Stimulated activated CD8-positive, alpha-beta memory T cell treated with anti-CD3 and anti-CD28 coated beads, Interleukin-15, amount 100 ng/mL, for 24 hours (primary cell): ENCODE measurements at places on chromosomes 5 and 9.

- DNase-seq: no peak
These were observed 52.3 kb downstream of the WDR36 start for GRCh38 chr5:111144352-111144930.

DNA sequence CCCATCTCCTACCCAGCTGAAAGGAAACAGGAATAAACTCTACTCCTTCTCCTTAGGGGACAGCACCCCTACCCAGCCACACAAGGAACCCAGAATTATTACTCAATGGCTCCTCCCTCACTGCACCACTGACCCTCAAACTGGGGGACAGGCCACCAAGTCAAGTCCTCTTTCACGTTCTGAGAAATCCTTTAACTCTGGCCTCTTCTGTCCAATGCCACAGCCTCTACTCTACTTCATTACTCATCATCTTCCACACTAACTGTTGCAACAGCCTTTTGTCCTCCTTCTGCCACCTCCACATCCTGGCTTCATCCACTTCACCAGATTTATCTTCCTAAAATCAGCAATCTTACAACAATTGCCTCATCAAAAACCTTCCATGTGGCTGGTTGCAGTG, 6.8 kb downstream of the TTC39B start:
- DNase-seq: no peak

DNA sequence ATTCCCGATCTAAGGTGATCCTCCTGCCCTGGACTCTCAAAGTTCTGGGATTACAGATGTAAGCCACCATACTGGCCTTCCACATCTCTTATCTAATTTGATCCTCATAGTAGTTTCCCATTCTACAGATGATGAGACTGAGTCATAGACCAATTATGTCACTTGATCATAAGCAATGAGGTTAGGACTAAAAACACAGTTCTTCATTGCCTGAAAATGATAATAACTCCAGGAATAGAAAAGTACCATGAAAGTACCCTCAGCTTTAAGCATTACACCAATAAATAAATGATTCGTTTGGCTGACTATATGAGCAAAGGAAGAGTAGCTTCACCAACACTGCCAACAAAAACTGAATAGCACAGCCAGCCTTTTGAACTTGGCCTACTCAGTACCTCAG, 389.5 kb downstream of the ACTL7B start:
- DNase-seq: no peak

GRCh38 chr5:170297589-170298462, at the start of gene LCP2:
TSS of gene LCP2 (minus strand) at chr5:170297777. CDS start at chr5:170297611, 166 bp downstream.
- no peak for DNase-seq

DNA sequence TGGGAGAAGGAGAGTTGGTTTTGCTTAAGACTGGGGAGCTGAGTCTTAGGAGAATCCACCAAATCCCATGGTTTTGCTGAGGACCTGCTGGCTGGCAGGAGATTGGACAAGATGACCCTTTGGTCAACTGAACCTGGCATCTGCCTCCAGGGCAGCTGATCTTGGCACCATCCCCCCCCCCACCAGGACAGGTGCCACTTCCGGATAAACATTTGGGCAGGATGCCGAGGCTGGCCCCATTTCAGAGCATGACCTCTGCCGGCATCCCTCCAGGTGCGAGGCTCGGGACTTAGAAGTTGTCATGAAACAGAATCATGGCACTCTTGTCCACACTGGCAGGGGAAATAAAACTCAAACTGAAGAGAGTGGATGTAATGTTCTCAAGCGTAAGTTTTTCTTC, 165.6 kb downstream of the MACROH2A1 start:
- DNase-seq: no peak

DNA sequence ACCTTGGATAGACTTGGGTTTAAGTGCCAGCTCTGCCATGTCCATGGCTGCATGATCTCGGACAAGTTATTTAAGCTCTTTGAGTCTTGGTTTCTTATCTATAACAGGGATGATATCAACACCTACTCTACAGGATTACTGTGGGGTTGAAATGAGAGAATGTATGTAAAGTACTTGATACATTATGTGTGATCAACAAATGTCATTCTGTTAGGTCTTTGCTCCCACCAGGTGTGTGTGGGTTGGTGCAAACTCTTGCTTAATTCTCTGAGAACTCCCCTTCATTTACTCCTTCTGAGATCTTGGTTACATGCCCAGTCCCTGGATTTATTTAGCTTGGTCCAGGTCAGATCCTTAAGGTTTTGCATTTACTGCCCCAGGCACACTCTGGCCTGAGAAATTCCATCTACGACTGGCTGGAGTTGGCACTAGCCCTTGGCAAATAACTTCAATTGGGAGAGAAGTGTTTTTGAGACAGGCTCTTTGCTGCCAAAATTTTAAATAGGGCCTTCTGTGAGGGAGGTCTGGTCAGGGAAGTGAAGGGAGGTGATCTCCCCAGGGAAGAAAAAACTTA, 63.5 kb upstream of the KLF9 start:
- DNase-seq: no peak

- DNase-seq: no peak
These were observed 173.2 kb downstream of the SNCAIP start for GRCh38 chr5:122485226-122485625.

GRCh38 chr5:10747678-10748622, 13.1 kb downstream of the DAP start:
- no peak for DNase-seq

DNA sequence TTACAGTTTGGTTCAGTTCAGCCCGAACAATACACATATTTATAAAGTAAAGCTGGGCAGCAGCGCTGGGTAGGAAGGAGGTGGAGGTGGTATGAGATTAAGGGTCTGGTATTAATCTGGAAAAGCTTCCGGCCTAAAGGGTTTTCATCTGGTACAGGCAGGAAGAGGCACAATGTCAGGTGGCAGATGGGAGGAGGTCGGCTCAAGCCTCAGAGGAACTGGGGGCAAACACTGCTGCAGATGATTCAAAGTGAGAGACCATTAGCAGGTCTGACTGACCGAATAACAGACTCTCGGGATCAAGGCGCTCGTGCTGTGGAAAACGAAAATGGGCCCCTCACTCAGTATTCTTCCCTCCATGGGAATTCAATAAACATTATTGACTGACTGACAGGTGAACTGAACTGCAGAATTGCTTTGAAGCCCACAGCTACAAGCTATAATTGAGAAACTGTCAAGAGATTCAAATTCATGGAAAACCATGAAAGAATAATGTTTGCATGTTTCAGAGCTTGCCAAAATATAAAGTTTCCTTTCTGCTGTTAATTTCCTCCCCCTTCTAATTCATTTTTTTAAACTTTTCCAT, 75.3 kb downstream of the TMEM167A start:
- DNase-seq: no peak

- DNase-seq: no peak
These were observed 92.5 kb downstream of the SIL1 start for GRCh38 chr5:139105621-139106071.

DNA sequence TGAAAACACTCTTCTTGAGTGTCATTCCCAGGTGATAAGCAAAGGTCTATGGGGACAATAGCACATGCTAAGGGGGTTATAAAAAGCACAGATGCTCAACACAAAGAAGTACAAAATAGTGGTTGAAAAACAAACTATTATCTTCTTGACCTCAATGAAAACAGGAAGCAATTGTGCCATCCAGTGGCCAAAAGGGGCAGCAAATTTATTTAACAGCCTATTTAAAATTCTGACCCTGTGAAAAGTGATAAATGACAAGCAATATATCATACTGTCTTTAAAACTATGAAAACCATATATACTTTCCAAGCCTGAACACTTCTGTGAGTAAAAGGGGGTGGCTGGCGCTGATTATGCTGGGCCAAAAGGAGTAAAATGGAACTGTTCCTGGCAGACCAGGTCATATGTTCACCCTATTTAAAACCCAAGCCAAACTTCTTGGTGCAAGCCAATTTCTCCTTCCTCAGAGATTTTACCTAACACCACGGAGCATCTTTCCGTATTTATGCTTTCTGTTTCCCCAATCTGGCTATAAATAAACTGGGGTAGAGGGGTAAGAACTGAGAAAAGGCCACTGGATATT, 29.7 kb downstream of the TEX10 start:
- DNase-seq: no peak

GRCh38 chr9:27460226-27461023, 63.7 kb upstream of the IFNK start:
- DNase-seq: no peak

DNA sequence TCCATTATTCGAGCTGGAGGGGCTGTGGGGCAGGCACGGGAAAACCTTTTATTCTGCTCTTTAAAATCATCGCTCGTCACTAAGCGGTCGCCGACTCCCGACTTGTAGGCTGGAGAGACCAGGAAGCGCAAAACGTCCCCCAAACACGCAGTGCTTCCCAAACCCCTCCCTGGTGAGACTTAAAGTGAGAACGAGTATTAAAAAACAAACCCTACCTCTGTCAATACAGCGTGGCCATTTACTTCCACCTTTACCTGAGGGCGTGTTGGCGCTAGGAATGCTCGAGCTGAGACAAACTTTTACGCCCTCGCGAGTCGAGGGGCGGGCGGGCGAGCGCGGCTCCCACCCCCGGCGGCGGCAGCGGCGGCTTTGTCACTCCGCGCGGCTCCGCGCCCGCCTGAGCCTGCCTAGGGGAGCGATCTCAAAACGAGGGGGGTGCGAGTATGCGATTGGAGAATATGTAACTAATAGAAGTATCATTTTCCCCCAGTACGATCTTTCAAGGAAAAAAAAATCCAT, at the start of gene NR2F1-AS1:
NR2F1-AS1 (minus strand) TSS at position 293 of the 519 bp plus-strand sequence.
- DNase-seq: no peak

DNA sequence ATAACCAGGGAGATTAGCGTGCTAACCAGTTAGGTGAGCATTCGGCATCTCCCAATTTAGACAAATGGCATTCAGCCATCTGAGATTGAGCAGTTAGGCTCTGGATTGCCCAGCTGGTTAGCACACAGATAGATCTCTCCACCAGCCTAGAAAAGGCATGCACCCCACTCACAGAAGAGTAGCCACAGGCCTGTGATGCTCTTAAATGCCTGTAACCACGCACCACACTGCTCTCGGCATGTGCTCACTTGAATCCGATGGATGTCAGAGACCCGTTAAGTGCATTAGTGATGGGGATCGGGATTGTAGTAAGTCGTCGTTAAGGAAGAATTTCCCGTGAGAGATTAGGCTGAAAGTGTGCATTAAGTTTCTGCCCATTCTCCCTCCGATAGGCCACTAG, 23.0 kb downstream of the MARCHF6 start:
- no peak for DNase-seq

DNA sequence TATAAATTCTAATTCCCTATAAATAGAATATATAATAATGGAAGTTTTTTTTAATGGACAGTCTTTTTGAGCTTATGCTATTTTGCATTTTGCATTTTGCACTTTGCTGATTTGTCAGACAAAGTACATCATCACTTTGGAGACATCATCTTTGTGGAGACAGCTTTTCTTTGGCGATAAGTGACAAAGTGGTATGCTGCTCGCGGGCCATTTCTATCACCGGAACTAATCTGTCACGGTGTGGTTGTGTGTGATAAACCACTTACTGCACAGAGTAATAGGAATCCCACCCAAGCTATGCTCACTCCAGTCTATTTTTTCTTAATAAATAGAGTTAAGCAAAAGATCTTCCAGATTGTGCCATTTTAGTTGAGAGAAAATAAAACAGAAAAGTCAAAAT, 133.1 kb downstream of the MACIR start:
- DNase-seq: no peak

GRCh38 chr9:621201-621855, 220.2 kb upstream of the DMRT1 start:
- no peak for DNase-seq

- DNase-seq: no peak
These were observed 22.0 kb upstream of the CEMIP2 start for GRCh38 chr9:71790296-71790695.

- no peak for DNase-seq
These were observed 49.7 kb upstream of the FST start for GRCh38 chr5:53430618-53431252.

- DNase-seq: no peak
These were observed 1.6 kb upstream of the CD72 start for GRCh38 chr9:35619800-35620158.

DNA sequence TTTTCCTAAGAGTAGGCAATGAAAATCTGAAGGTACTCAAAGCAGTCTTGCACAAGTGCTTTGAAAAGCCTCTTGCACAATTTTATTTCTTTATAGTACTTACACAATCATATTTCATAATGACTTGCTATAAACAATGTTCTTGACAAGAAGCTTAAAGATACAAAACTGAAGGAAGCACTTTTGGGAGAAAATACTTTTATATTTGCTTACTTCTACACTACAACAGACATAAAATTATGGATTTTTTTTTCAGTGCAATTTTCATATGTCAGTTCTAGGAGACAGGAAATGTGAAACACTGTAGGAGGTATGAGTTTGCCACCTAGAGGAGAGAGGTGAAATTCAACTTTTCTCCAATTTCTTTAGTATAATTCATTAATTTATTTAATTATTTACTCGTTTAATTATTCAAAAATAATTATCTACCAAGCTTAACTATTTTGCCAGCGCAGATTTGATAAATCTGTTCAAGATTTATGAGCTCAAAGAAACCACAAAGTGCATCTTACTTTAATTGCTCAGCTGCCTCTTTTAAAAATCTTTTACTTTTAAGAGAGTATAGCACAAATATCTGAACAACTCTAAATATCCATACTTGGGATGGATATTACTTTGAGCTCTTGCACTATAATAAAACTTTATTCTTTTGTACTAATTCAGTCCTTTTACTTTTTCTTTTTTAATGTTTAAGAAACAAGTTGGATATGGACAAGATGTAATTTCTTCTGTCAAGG, 29.0 kb upstream of the CDKN2B start:
- no peak for DNase-seq

GRCh38 chr5:142110046-142110531, 1.5 kb downstream of the NDFIP1 start:
- DNase-seq: no peak

- no peak for DNase-seq
These were observed 24.8 kb downstream of the IL6ST start for GRCh38 chr5:55969956-55970355.

GRCh38 chr5:174337276-174338184, 292.0 kb downstream of the NSG2 start:
- DNase-seq: no peak

GRCh38 chr5:59460368-59461153, 433.0 kb downstream of the PDE4D start:
- DNase-seq: no peak

DNA sequence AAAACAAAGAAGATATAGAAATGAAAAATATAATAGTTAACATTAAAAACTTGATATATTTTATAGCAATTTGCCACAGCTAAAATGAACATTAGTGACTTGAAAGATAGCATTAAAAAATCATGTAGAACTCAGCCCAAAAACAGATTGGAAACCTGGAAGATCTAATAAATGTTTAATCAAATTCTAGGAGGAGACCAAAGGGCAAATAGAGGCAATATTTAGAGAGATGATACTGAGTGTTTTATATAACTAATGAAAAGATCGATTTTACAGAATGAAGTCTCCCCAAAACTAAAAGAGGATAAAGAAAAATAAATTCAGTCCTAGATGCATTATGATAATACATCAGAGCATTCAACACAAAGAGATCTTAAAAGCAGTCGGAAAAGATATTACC, 127.0 kb downstream of the CWC27 start:
- DNase-seq: no peak

GRCh38 chr9:4600368-4600767, 61.7 kb upstream of the PLPP6 start:
- no peak for DNase-seq

GRCh38 chr5:6950250-6950649, 237.0 kb downstream of the TENT4A start:
- DNase-seq: no peak
